Mesangial cell (primary cell): ENCODE measurements at places on chromosomes 12 and 14. TPM values are rescaled to one million over a fixed set of nuclear protein-coding genes. Genes with fewer than 3 reads are reported as not detected.

Gene TMEM30B
- total RNA-seq = 1.0 TPM in 1 of 2 replicates, not detected in the other

Gene DPY19L2
- 3.3 and 4.7 TPM in 2 replicates for total RNA-seq

Gene LRRC43
- 0.49 and 3.7 TPM in 2 replicates for total RNA-seq

Gene SERPINA12
- not detected in 2 replicates for total RNA-seq

Gene SERPINA9
- total RNA-seq = not detected in 2 replicates

Gene SMARCD1
- 99.4 and 144 TPM in 2 replicates for total RNA-seq

Gene CGRRF1
- total RNA-seq = 8.6 and 9.5 TPM in 2 replicates

Gene LMNTD1
- total RNA-seq = not detected in 2 replicates

Gene GZMB
- not detected in 2 replicates for total RNA-seq

Gene GNB3
- 0.51 and 1.5 TPM in 2 replicates for total RNA-seq

Gene RIPK3
- total RNA-seq = 1.1 and 1.8 TPM in 2 replicates

Gene MDGA2
- 0.89 and 0.98 TPM in 2 replicates for total RNA-seq

Gene LRIG3
- 60.8 and 70.9 TPM in 2 replicates for total RNA-seq

Gene PZP
- not detected in 2 replicates for total RNA-seq

Gene AQP5
- total RNA-seq = 0.13 TPM in 1 of 2 replicates, not detected in the other

Gene SAMD15
- total RNA-seq = 0.51 and 2.0 TPM in 2 replicates

Gene LBHD2
- total RNA-seq = 0.76 TPM in 1 of 2 replicates, not detected in the other

Gene NFATC4
- 15.3 and 30.9 TPM in 2 replicates for total RNA-seq

Gene TDRD9
- 0.33 and 0.76 TPM in 2 replicates for total RNA-seq

Gene FOXG1
- total RNA-seq = not detected in 2 replicates

Gene AKAP5
- total RNA-seq = 0.98 and 7.0 TPM in 2 replicates

Gene KRT77
- total RNA-seq = not detected in 2 replicates

Gene NUAK1
- total RNA-seq = 20.7 and 25.1 TPM in 2 replicates
